ENCODE measurements at places on chromosomes 1 and 21. TPM values are rescaled to one million over a fixed set of nuclear protein-coding genes. Genes with fewer than 3 reads are reported as not detected.

ABCA4 gene
- total RNA-seq, result 0.65 TPM

ANKRD34A gene
- 0.98 TPM for total RNA-seq

CNR2 gene
- not detected for total RNA-seq

KRTAP7-1 gene
- not detected for total RNA-seq

SORT1 gene
- total RNA-seq, result 27.4 TPM

PRAMEF1 gene
- not detected for total RNA-seq

SLC5A9 gene
- total RNA-seq, result not detected

TP53BP2 gene
- 40.6 TPM for total RNA-seq

S100A14 gene
- not detected for total RNA-seq

EFNA3 gene
- total RNA-seq, result 3.1 TPM

HFM1 gene
- total RNA-seq, result 0.20 TPM

LCE5A gene
- not detected for total RNA-seq
